ENCODE measurements at places on chromosomes 4 and X.
A peak's percentile ranks its signal among the peaks of the same experiment; 100 is the strongest.

DNA sequence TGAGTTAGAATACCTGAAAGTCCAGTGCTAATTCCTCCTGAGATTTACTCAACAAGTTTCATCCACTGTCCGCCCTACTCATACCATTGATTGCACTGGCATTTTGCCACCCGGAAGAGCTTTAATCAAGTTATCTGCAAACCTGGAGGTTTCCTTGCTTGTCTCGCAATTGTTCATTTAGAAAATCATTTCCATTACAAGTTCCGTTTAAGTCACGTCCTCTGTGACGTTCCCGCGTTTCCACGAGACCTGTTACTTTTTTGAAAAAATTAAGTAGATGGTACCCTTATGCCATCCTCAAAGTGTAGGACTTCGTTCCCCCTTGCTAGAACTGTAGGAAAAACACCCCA, 761 bp upstream of the FRYL start:
- DNase-seq, result no peak

GRCh38 chrX:45261005-45261404, 60.3 kb upstream of the DIPK2B start:
- DNase-seq, result no peak

DNA sequence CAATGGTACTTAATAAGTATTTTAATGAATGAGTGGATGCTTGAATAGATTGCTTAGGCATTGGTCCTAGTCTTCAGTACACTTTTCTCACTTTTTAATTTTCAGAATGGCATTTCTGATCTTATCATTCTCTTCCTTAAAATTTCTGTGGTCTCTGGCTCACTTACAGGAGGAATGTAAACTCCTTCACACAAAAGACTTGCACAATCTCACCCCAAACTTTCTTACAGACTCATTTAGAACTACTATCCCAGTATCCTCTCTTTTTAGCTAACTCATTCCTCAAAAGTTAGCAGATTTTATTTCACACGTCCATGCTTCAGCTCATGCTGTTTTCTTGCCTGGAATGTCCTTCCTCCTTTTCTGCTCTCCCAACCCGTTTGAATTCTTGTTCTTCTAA, 350.1 kb downstream of the GRXCR1 start:
- peak; percentile 25 for DNase-seq

GRCh38 chr4:169811476-169811875, 53.7 kb upstream of the HPF1 start:
- no peak for DNase-seq

DNA sequence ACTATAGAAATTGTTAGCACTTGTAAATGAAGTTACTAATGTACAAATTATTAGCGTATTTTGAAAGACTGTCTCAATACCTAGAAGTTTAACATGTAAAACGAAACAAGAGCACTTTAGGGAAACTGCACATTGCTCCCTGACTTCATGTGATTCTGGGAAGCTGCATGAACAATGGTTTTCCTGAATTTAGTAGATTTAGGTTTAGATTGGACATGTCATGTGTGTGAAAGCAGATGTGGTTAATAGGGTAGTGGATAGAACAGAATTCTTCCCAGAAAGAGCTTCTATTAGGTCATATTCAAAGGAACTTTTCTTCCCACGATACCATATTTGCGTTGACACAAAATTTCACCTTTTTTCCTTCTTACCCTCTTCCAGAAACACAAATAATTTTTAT, 14.9 kb upstream of the CXCL8 start:
- no peak for DNase-seq

DNA sequence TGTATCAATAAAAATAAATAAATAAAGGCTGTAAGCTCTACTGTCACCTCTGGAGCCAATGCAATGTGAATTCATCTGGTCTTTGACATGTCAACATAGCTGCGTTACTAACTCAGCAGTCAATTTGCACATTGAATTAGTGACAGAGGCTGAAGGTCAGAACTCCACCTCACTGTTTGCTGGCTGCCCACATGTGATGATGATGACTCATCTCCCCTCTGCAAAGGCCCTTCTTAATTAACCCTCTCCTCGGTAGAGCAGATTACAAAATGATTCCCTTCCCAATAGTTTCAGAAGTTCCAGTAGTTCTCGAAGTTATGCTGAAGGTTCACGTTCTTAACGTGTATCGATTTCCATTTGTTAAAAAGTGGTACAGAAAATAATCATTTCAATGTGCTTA, 1626.0 kb upstream of the TENM3 start:
- no peak for DNase-seq

- DNase-seq, result no peak
Measured at GRCh38 chr4:147371661-147372060, 109.2 kb upstream of the EDNRA start.

DNA sequence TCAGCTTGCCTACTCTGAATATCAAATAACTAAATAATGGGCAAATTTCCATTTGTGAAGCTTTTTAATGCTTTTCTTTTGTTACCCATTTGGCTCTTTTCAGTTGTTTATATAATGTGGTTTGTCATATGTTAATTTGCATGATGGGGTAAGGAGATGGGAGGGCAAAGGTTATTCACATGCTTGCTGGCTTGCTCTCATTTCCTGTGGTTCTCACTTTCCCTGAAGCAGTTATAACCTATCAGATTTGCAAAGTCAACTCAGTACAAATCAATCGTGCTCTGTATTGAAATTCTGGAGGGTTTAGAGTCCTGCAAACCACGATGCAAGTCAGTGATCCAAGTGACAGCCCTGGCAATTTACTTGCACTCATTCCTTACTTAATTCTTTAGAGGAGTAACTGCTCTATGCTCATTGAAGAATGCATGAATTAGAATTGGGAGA, 711.2 kb downstream of the ADGRL3 start:
- no peak for DNase-seq

DNA sequence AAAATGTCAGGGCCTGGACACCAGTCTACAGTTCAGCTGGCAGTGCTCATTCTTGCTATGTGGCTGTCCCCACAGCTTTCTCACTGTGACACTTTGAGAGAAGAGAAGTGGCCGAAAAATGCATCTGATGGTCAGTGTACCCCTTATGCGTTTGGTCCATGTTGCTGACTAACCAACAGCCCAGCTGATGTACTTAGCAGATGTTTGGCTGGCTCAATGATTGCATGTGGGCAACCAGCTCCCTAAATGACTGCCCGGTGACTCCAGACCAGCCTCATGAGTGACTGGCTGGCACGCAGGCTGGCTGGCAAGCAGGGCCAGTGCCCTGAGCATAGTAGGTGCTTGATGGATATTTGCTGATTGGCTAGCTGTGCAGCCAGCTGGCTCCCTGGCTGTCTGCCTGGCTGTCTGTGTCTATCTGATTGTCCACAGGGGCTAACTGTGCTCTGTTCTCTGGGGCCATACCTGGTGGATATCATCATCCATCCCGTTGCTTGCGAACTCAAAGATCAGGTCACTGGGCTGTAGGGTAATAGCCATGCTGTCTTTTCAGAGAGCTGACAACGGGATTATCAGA, 29.4 kb downstream of the ELF4 start:
- no peak for DNase-seq

DNA sequence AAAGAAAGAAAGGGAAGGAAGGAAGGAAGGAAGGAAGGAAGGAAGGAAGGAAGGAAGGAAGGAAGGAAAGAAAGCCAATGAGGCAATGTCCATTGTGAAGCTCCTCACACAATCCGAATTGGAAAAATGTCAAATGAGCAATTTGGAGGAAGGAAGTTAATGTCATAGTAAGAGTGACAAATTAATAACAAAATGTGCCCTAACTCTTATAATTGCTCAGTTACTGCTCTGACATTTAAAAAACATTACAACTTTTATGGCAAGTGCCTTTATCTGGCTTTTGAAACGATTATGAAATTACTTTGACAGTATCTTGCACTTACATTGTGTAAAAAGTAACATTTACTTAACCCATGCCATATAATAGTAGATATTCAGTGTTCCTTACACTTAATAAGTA, 96.5 kb upstream of the EFHC2 start:
- DNase-seq, result no peak

DNA sequence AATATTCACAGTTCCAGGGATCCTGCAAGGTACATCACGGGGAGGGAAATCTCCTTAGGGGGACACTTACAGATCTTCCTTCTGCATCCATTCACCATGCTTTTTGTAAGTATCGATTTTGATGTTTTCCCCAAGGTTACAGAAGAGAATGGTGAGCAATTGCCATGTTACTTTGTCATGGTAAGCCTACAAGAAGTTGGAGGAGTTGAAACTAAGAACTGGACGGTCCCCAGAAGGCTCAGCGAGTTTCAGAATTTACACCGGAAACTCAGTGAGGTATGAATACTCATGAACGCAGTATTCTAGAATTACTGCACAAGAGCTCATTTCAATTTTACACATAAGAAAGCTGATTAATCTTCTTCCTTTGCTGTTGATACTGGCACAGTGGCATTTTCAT, 53.9 kb downstream of the LRP2BP start:
- no peak for DNase-seq

DNA sequence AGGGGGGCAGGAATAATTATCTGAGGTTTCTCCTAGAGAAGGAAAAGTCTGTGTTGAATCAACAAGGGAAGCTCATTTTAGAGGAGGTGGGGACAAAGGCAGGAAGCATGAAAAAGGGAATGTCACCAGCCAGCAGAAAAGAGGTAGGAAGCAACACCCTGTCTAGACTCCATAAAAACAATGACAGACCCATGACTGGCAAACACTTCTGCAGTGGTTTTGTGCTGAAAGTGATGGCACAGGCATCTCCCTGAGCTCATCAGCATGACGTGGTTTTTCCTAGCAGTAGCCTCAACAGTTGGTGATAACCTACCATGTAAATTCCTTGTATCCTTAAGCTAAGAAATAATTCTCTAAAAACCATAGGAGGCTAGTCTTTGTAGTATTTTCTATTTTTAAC, 110.7 kb upstream of the GALNT7 start:
- no peak for DNase-seq

- DNase-seq, result no peak
Measured at GRCh38 chr4:158814207-158814606, 45.4 kb downstream of the FNIP2 start.

DNA sequence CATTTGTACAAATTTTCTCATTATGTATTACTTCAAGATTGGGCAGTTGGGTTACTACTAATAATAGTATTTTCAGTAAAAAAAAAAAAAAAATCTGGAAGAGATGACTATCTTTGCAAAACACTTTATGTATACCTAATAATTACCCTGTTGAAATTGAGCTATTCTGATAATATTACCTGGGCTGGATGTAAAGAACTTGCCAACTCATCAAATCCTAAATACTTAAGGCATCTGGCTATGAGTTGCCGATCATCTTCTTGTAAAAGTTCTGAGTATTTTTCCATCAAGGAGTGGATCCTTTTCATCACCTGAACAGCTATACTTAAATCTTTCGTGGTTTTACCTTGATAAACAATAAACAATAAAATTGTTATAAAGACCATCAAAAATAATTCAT, 42.7 kb downstream of the DDX60 start:
- no peak for DNase-seq

GRCh38 chr4:2812612-2813354, 19.9 kb downstream of the SH3BP2 start:
- peak; percentile 67 for DNase-seq

- no peak for DNase-seq
Measured at GRCh38 chr4:103994059-103994458, 274.3 kb upstream of the TACR3 start.

DNA sequence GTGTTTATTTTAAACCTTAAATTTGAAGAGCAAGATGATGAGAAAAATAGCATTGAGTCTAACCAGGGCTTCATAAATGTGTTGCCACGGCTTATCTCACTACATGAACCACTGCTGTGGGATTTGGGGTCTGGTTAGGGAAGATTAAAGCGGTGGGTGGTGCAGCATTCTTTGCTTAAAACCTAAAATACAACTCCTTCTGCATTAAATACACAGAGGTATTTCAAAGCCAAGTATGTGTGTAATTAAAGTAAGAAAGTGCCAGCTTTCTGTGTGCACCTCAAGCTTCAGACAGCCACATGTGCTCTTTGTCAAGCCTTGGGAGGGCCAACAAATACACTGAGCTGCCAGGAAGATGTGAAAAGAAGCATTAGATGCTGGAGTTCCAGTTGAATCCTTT, 128.0 kb downstream of the CPE start:
- DNase-seq, result no peak

DNA sequence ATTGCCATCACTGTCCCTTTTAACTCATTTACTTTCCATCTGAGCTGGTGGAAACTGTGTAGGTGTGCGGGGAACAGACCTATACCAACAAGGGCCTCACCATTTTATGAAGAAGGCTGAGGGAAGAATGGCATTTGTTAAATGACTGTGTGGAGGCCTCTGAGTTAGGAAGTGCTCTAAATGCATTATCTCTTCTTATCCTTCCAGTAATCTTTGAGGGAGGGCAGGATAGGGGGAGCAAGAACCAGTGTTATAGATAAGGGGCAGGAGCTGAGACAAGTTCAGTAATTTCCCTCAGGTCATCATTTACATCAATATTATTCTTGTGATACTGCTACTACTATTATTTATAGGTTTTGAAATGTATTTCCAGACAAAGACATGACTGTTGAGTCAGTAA, 122.4 kb upstream of the PDLIM3 start:
- DNase-seq, result no peak

DNA sequence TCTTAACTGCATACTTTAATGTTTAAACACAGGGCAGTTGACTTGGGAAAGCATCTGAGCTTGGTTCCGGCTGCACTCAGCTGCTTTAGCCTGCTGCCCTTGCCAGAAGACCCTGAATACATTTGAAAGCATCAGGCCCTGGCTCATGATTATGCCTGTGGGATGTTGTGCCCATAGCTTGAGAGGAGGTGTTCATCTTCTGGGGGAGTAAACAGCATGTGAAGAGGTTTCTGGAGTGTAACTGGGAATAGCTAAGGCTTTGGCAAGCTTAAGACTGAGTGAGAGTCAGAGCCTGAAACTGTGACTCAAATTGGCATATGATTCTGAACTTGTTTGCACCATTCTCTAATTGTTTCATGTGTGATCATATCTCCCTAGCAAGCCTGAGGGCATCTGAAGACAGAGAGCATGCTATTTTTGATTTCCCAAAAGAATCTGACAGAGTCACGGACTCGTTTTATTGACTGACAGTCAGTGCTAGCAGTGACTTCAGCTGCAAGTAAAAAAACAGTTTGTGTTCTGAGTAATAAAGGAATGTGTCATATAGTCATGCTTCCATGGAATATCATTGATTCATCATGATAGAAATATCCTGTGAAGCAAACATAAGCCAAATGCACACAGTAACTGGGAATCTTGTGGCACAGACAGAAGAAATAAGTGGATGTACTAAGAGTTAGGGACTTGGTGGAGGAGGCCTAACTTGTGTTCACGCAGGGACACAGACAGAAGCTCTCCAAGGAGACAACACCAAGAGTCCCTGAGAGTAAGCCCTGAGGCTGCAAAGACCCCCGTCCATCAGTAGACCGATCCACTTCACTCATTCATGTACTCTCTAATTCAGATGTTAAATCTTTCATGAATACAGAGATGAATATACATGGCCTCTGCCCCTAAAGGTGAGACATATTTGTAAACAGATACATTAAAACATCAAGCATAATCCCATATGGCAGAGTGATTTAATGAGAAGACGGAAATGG, 100.7 kb downstream of the SYNPO2 start:
- DNase-seq, result no peak

DNA sequence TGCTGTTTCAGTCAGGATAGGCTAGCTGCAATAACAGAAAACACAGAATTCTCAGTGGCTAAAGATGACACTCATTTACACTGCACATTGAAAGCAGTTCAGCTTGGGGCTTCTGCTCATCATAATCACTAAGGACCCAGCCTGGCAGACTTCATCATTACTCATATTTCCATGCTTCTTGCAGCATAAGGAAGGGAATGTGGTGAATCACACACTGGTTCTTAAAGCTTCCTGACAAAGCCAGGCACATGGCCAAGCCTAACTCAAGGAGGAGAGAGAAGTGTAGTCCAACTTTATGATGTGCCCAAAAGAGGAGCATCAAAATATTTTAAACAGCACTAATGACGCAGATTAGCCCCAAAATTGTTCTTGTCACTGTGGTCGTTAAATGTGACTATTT, 186.5 kb downstream of the BANK1 start:
- no peak for DNase-seq

Data from KBM-7 (cell line).